Lung microvascular endothelial cell (primary cell): ENCODE measurements at places on chromosomes 2 and 18. TPM values are rescaled to one million over a fixed set of nuclear protein-coding genes. Genes with fewer than 3 reads are reported as not detected.
A peak's percentile ranks its signal among the peaks of the same experiment; 100 is the strongest.

GRCh38 chr2:39743269-39743776 is 35.7 kb downstream of the THUMPD2 start:
- DNase-seq: no peak

GRCh38 chr2:130391058-130391871 is 35.4 kb downstream of the PTPN18 start:
- DNase-seq: peak; percentile 86

DNA sequence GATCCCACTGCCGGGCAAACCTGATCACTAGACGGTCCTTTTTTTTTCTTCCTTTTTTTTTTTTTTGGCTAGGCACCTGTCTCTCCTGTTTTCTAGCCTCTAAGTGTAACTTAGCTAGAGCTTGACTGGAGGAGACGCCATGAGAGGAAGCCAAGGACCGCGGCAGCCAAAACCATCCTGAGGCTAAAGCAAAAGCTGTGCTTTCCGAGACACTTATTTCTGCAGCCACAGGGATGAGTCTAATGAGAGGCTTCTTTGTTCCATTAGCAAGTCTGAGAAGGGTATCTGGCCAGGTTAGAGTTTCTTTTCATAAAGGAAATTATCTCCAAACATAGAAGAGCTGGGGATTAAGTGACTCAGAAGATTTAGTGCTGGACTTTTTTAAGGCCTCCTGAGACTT is 7.3 kb upstream of the CXCR4 start:
- no peak for DNase-seq

DNA sequence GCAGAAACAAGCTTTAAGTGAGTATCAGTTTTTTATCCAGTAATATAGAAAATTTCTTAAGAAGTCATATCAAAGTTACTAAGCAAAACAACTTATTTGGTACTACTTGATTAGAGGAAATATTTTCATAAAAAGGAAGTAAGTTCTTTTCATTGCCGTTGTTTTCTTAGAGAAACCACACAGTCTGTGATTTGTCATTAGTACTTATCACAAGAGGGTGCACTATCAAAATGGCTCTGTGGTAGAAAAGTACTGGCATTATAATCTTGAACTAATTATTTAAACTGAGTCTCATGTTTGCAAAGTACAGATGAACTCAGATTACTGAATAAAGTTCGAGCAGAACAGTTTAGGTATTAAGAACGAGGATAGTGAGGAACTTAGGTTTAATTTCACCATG is 93.4 kb downstream of the IKZF2 start:
- DNase-seq: no peak

DNA sequence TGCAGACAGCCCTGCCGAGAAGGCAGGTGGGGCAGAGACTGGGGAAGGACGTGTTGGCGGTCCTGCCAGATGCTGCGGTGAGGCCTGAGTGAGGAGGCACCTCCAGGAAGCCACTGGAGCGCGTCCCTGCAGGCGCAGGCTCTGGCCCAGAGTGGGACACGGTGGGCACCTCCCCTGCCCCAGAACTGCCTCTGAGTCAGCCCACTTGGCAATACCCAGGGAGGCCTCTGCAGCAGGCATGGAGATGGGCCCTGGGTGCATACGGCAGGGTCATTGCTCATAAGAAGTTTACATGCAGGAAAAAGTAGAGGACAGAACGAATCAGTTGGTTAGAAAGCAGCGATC is 195.9 kb downstream of the TFCP2L1 start:
- DNase-seq: no peak

- no peak for DNase-seq
Observed at GRCh38 chr2:45010702-45011012, 1.4 kb upstream of the SIX2 start.

- no peak for DNase-seq
Observed at GRCh38 chr2:240182476-240182875, 42.0 kb upstream of the OTOS start.

- no peak for DNase-seq
Observed at GRCh38 chr18:48348739-48349138, 60.4 kb downstream of the ZBTB7C start.

DNA sequence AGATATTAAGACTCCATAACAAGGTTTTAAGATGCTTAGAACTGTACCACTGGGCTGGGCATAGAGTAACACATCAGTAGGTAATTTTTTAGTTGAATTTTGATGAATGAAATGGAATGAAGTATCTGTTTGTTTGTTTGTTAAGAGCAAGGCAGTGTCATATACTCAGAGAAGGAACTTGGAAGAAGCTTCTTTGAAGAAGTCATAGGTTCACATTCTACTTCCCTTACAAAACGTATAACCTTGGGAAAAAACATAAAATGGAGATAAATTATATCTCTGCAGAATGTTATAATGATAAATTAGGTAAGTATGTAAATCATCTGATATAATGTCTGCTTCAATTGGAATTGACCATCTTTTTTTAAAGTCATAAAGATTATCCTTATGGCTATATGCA is 122.1 kb upstream of the SLC39A10 start:
- DNase-seq: no peak

DNA sequence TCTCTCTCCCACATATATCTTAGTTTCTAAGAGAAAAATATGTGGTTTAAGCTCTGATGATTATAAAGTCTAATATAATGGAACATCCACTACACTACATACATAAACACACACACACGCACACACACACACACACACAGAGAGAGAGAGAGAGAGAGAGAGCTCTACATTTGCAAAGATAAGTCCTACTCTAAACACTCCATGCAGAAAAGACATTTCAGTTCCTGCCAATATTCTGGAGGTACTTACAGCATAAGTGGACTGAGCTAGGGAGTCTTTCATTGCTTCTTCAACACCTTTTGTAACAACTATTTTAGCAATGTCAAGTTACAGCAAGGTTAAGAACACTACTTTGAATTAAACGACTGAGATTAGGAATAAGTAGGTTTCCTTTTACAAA is 80.1 kb downstream of the FIGN start:
- no peak for DNase-seq

GRCh38 chr2:191889931-191890330 is 43.0 kb upstream of the CAVIN2 start:
- no peak for DNase-seq

CROCC2 gene
- not detected in 2 replicates for total RNA-seq

MATN3 gene
- total RNA-seq: 0.20 and 0.87 TPM in 2 replicates

RAB27B gene
- total RNA-seq: under 0.01 TPM in 1 of 2 replicates, not detected in the other

CD8B gene
- total RNA-seq: not detected in 2 replicates

ADI1 gene
- 45.1 and 56.5 TPM in 2 replicates for total RNA-seq

VWC2L gene
- not detected in 2 replicates for total RNA-seq
